ENCODE measurements at places on chromosomes 3 and 15.

GRCh38 chr3:42662813-42663535 lies 9.5 kb downstream of the ZBTB47 start:
- DNase-seq = no peak

DNA sequence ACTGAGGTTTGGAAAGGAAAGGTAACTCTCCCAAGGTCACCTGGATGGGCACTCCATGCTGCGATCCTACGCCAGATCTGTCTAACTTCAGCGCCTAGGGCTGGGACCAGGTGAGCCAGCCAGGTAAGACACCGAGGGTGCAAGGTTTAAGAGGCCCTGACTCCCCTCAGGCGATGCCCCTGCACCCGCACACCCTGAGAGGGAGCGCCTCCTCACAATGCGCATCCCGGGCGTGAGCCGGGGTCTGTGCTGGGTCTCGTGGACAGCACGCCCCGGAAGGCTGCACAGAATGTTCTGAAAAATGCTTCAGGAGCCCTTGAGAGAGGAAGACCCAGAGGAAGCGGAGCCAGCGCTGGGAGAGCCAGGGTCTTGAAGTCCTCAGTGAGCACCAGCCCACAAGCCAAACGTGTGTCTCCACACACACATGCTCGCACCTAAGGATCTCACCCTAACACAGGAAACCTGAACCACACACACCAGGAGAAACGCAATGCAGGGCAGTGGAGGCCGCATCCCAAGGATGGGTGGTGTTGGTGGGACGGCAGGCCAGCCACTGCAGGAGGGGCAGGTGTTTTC lies 142.0 kb downstream of the ADAMTS17 start:
- no peak for DNase-seq

- no peak for DNase-seq
Measured at GRCh38 chr3:11589706-11590105, 54.0 kb downstream of the VGLL4 start.

DNA sequence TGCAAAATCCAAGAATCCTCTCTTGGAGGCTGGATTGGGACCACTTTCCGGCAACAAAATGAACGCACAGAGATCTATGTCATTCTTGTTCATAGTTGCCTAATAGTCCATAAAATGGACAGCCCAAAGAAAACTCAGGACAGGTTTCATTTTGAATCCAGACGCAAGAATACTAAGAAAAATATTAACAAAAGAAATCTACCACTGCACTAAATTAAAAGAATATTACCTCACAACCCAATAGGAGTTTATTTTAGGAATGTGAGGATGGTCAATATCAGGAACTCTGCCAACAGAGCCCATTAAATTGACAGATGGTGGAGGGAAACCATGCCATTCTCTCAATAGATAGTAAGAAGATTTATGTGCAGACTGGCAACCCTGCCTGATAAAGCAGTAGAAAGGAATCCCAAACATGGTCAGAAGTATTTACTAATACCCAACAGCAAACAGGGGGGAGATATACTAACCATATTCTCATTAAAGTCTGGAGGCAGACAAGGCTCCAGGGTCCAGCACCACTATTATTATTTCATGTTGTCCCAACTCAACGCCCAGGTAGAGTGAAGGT lies 127.6 kb downstream of the SMAD6 start:
- no peak for DNase-seq

DNA sequence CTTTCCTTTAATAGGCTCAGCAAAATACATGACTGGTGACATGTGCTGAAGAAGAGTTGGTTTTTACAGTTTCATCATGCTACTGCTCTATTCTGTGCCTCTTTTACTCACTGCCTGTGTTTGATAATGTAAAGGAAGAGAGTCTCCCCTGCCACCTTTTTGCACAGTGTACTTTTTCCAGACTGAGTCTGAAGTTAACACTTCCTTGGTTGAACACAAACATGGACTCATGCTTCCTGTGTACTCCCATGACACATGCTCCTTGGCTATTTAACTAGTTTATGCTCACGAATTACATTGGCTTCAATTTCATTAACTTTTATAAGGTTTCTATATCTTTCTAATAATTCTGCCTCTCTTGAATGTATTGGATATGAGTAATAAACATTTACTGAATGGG lies 396.1 kb downstream of the VGLL3 start:
- no peak for DNase-seq

DNA sequence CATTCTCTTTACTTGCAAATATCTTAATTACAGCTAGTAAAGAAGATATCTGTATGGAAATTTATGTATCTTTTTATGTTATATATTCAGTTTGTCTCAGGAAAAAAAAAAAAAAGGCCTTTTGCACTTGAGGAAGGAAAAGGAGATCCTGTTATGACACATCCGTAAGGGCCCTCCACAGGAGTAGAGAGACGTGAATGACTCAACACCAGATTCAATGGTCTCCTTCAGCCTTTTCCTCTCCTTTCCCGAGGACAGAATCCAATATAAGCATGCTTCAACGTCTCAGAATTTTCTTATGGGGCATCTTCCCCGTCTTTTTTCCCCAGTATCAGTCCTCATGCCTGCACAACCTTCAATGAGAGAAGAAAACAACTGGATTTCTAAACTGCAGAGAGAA lies 340.3 kb downstream of the NTRK3 start:
- peak; percentile 8 for DNase-seq

DNA sequence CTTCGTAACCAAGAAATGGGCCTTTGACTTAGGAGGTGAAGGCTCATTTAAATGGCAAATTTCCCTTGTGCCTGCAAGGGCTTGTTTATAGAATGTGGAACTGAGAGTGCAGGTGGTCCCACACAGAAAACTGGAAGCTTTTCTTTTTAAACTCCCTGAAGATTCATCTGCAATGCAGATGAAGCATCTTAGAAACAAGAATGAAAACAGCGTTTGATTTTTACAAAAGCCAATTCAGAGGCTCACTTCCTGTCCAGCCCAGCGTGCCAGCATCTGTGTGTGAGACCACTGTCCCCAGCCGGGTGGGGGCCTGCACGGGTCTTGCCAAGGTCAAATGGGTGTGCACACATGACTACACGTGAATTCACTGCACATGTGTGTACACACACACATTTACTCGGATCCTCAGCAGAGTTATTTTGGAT lies 94.7 kb downstream of the LINGO1 start:
- no peak for DNase-seq

- DNase-seq = no peak
Measured at GRCh38 chr3:188605905-188606304, 451.9 kb downstream of the LPP start.

GRCh38 chr15:36230776-36231175 lies 348.6 kb upstream of the CDIN1 start:
- DNase-seq = peak; percentile 46

GRCh38 chr15:65077981-65078352 lies 1.4 kb downstream of the KBTBD13 start:
- peak; percentile 84 for DNase-seq

- DNase-seq = no peak
Measured at GRCh38 chr3:54649551-54649950, 278.3 kb downstream of the LRTM1 start.

DNA sequence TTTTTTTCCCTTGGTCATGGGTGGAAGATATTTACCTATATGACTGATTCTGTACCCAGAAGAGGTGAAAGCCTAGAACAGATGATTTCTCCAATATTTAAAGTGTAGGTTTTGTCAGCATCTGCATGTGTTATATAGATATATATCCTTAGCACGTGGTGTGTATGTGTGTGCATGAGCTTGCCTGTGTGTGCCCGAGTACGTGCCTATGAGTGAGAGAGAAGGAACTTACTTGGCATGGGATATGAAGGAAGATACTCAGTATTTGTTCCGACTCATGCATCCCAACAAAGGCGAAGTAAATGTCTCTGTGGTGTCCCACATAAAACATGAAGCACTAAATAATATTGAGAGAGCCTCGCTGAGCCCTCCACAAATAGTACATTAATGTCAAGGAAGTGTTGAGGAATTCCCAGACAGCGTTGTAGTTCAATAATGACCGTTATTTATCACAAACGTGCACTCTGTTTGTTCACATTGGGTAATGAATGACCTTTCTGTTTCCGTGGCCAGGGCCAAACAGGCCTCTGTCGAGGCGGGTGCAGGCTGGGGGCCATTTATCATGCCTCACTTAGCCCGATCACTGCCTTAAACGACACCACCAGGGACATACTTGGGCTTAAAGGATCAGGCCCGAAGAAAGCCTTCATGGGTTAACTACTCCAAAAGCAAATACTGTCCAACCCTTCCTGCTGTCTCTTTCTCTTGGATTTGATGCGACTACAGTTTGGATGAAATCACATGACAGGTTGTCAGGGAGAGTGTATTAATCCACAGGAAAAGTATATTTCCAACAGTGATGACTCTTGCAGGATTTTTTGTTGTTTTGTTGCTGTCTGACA lies 267.7 kb downstream of the PTPRG start:
- no peak for DNase-seq

DNA sequence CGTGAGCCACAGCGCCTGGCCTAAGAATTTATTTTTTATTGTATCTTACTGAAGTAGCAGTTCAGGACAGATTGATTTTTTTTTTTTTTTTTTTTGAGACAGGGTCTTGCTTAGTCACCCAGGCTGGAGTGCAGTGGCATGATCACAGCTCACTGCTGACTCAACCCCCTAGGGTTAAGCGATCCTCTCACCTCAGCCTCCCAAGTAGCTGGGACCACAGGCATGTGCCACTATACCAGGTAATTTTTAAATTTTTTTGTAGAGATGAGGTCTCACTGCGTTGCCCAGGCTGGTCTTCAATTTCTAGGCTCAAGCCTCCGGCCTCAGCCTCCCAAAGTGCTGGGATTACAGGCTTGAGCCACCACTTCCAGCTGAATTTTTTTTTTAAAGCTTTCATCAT lies 99.8 kb upstream of the HERC1 start:
- DNase-seq = peak; percentile 79

GRCh38 chr3:54871867-54872266 lies 56.0 kb downstream of the LRTM1 start:
- DNase-seq = no peak

- peak; percentile 45 for DNase-seq
Measured at GRCh38 chr3:72633121-72633520, 215.1 kb downstream of the SHQ1 start.

DNA sequence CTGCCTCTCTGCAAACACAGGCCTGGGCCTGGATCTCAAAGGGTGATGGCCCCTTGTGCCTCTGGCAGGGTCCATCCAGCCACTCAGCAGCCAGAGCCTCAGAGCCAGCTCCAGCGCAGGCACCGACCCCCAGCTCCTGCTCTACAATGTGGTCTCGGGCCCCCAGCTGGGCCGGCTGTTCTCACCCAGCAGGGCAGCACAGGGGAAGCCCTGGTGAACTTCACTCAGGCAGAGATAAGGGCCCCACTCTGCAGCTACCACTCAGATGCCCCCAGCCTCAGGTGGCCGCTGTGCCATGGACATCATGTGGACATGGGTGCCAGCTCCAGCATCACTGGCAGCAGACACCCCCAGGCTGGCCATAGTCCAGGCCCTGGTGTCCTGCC lies 173.1 kb downstream of the TBC1D2B start:
- DNase-seq = no peak

DNA sequence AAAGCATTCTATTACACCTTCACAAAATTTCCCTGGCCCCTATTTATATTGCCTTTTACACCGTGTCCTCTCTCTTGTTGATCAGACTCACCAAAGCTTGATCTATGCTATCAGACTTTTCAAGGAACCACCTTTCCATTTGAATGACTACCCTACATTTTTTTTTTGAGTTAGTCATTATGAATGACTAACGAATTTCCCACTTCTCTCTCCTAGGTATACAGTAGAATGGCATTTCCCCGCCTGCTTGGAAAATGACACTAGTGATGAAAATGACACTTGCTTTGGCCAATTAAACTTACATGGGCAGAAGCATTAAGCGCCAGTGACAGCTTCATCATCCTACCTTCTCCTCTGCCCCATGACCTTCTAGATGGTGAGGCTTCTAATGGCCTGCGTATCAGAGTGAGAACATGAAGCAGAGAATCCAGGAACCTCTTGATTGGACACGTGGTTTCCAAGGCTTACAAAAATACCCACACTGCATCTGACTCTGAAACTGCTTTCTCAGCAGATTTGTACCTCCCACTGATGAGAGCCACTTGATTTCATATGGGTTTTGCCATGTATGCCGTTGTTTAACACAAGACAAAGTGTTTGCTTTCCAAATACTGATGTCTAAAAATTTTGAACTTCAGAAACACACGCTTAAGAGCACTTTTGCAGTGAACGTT lies 370.5 kb downstream of the CTNNB1 start:
- DNase-seq = no peak

- DNase-seq = peak; percentile 82
Measured at GRCh38 chr3:141686466-141687291, 51.4 kb upstream of the RNF7 start.

DNA sequence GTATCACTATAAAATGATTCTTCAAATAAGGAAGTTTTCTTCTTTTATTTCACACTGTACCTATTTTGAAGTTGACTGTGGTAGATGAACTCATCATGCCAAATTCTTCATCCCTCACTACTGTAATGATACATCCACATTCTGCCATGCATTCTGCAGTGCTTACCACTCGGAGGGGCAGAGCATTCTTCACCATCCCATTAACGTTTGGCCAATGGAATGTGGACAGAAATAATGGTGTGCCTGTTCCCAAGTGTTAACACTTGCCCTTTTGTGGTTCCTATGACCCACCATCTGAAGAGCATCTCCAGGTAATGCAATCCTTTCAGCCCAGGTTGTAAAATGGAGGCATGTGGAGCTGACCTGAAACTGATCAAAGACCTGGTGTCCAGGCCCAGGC lies 18.6 kb downstream of the GOLIM4 start:
- DNase-seq = peak; percentile 50

DNA sequence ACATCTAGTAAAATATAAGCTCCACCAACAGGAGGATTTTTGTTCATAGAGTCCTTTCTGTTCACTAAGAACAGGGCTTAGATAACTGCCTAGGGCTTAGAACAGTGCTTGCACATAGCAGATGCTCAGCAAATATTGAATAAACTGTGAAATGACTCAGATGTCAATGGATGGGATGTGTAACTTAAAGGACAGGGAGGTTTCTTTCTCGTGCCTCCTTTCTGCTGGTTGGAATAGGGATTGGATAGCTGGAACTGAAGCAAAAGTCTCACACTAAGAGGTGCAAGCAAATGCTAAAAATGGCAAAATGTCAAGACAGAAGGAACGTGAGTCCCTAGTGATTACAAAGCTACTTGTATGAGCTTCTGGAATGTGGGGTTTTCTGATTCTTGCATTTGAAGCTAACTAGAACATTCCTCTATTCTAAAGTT lies 392.8 kb upstream of the WNT5A start:
- DNase-seq = no peak

- no peak for DNase-seq
Measured at GRCh38 chr15:41017066-41017735, 63.9 kb downstream of the CHAC1 start.

DNA sequence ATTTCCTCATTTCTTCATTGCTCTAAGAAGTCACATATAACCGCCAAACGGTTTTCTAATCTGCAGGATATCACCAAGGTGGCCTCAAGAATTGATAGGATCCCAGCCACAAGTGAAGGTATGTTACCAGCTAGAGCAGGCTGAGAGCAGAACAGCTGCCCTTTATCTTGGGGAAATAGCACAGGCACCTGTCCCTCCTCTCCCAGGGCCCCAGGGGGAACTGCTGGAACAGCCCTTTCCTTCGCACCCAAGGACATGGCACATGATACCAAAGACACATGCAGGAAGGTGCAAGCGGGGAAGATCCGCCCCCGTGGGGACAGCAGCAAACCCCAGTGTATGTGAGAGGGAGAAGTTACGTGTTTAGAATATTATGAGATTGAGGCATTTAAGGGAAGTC lies 35.3 kb downstream of the HOMER2 start:
- no peak for DNase-seq

Data from GM23248 (cell line).